Inflammatory macrophage treated with lipopolysaccharide for 1 hour (primary cell): ENCODE measurements at places on chromosomes 11 and 22.

- DNase-seq, result no peak
Measured at GRCh38 chr11:134498326-134499139, 86.5 kb upstream of the B3GAT1 start.

GRCh38 chr11:30586251-30587144 lies at the start of gene MPPED2:
TSS of gene MPPED2 (minus strand) at chr11:30586353. CDS start at chr11:30580373, 5,980 bp downstream.
- DNase-seq, result peak; percentile 5

GRCh38 chr11:91823252-91823830 lies 401.3 kb upstream of the FAT3 start:
- DNase-seq, result no peak

GRCh38 chr11:83601914-83602527 lies 315.9 kb upstream of the CCDC90B start:
- no peak for DNase-seq

- DNase-seq, result no peak
Measured at GRCh38 chr22:39522567-39523300, 2.4 kb downstream of the ATF4 start.
